ENCODE measurements at places on chromosomes 5 and 9.

- DNase-seq = peak; percentile 3
Measured at GRCh38 chr5:142874540-142874939, 104.4 kb downstream of the ARHGAP26 start.

DNA sequence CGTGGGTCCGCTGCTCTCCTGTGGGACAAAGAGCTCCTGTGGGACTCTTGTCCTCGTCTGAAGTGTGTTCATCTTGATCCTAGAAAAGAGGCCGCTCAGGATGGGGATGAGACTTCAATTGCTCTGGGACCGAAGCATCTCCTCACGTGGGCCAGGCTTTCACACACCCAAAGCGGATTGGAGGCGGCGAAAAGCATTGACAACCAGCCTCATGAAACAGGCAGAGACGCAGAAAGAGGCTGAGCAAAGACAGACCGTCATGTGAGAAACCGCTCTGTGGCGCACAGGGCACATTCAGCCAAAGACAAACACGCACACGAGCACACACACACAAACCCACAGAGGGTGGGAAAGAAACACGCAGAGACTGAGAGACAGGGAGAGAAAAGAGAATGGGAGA, 479.5 kb downstream of the SPATA31A7 start:
- no peak for DNase-seq

DNA sequence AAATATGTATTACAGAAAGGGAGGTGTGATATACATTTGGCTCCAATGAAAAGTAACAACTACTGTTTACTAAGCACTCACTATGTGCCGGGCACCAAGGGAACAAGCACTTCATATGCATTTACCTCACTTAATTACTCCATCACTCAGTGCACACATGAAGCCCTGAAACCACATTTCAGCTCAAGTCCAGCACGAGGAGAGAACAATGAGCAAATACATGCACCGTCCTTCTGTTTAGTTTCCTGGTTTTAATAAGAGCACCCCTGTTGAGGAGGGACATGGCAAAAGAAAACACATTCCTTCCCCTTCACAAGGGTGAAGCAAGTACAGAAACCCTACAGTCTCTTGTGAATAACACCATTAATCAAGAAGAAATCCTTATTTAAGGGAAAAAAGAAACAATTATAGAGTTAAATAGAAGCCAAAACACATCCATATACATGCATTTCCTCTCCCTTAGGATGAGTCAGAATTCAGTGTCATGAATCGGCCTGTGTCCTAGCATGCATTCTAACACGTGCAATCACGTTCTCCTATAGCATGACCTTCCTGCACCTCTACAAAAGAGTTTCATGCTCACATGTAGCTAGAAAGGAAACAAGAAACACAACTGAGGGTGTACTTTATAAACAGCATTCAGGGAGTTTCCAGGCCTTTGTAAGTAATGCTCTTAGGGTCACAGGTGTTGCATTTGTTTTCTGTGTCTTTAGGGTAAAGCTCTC, 411.6 kb downstream of the BNC2 start:
- no peak for DNase-seq

- peak; percentile 5 for DNase-seq
Measured at GRCh38 chr5:2375757-2376250, 375.7 kb downstream of the IRX2 start.

DNA sequence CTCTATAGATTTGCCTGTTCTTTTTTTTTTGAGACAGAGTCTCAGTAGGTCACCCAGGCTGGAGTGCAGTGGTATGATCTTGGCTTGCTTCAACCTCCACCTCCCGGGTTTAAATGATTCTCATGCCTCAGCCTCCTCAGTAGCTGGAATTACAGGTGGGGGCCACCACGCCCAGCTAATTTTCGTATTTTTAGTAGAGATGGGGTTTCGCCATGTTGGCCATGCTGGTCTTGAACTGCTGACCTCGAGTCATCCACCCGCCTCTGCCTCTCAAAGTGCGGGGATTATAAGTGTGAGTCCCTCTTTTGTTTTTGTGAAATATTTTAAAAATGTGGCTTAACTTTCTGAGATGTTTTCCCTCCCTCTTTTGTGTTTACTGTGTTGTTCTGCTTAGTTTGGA, 29.2 kb downstream of the HSPA4 start:
- DNase-seq = no peak

DNA sequence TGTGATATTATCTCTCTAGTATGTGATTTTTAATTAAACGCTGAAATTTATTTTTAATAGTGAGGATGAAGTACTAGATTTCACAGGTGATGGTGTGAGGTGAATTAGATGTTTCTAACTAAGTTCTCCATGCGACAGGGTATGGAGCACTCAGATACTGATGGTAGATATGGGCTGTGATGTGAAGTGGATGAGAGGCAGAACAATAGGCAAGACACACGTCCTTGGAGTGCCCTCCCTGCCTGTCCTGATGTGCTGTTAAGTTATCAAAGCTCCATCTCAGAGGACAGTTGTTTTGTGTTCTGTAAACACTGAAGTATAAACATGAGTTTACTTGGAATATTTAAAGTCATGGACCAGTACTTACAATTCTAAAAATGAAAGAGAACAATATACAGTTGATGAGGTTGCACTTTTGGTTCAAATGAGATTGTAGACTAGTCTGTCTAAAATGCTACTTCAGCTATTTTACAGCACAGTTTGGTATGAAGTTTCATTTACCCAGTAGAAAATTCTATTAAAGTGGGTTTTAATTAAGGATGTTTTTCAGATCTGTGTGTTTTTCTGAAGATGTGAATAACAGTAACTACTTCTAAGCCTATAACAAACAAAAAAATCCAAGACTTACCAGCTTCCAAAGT, 64.2 kb downstream of the C7 start:
- no peak for DNase-seq

- no peak for DNase-seq
Measured at GRCh38 chr9:96599298-96599697, 20.3 kb downstream of the CDC14B start.

- DNase-seq = no peak
Measured at GRCh38 chr5:32651638-32652037, 59.5 kb upstream of the NPR3 start.

DNA sequence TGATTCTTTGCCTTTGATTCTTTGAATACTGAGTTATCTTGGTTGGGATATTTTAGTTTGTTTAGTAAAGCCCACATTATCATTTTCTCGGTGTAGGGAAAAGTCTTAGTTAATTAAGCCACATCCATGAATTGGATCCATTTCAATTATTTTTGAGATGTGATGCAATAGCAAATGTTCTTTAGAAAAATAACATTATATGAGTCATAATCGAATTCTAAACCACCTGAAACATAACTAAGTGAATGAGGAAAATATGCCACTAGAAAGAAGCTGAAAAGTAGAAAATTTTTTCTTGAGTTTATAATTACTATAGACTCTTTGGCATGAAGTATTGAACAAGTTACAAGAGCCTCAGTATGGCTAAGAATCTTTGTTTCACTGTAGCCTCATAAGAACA, 17.5 kb upstream of the CCDC192 start:
- no peak for DNase-seq

DNA sequence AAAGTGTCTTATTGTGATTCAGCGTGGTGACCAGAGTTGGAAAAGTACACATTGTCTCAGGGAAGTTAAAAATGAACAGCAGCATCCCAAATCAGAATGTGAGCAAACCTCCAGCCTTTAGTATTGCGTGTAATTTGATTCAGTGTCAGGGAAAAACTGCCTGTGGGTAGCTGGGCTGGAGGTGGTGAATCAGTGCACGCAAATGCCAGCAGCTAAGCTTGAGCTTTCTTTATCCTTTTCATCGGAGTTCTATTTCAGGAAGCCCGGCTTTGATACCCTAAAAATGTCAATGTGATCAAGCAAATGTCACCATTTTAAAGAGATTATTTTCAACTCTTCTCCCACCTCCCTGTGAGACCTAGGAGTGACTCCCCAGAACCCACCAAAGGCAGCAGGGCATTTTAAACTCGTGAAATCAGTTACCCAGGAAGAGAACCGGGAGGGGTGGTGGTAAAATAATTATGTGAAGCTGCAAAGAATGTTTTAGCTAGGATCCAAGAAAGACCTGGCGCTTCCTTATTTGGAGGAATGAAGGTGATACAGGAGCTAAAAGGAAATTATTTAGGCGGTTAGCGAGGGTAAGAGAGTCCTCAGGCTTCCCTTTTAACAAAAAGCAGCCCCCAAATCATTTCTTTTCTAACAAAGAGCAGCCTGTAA, 25.7 kb upstream of the C5orf47 start:
- DNase-seq = no peak

- no peak for DNase-seq
Measured at GRCh38 chr5:144201588-144201987, 30.9 kb downstream of the KCTD16 start.

DNA sequence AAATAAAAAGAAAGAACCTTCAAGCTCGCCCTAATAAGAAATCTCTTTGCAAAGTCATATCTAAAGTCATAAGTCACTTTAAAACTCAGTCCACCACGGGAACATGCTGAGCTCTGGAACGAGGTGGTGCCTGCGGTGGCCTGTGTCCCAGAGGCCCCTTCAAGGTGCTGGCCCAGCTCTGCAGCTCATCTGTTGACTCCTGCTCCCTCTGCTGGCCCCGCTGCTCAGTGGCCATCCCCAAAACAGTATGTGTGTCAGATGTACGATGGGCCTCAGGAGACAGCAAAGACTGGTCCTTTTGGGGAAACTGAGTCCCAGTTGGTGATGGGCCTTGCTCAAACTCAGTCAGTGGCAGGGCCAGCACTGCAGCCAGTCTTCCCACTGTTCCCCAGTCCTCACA, 22.8 kb upstream of the FOXB2 start:
- DNase-seq = no peak

DNA sequence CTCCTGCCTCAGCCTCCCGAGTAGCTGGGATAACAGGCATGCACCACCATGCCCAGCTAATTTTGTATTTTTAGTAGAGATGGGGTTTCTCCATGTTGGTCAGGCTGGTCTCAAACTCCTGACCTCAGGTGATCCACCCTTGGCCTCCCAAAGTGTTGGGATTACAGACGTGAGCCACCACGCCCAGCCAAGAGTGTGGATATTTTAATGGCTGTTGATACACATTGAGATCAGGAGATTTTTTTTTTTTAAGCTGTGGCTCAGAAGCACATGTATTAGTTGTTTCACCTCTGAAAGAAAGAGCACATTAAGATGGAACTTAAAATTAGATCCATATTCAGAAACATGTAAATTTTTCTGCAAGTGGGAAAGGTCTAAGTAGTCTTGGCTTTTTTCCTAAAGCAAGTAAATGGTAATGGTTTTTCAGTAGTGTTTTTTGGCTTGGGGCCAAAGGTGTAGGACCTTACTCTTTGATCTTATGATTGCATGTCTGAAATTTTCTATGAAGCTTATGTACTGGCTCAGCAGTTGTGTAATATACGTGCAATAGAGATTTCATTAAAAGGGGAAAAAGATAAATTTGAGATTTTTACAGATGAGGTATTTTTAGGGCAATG, 9.9 kb downstream of the RBM27 start:
- DNase-seq = peak; percentile 71

GRCh38 chr5:177468329-177468684, 5.1 kb downstream of the DBN1 start:
- no peak for DNase-seq

DNA sequence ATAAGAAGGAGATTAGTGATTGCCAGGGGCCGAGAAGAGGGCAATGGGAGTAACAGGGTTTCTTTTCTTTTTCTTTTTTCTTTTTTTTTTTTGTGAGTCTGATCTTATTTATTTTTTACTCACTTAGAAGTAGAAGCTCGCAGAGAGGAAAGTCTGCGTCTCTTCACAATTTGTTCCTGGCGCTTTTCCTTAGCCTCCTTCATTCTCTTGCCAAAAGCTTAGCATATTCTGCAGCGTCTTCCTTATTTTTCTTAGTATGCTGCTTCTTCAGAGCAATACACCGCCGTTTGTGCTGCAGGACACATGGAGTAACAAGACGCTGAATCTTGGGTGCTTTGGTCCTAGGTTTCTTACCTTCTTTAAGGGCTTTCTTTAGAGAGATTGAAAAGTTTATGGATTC, 30.3 kb upstream of the DENND4C start:
- DNase-seq = no peak

DNA sequence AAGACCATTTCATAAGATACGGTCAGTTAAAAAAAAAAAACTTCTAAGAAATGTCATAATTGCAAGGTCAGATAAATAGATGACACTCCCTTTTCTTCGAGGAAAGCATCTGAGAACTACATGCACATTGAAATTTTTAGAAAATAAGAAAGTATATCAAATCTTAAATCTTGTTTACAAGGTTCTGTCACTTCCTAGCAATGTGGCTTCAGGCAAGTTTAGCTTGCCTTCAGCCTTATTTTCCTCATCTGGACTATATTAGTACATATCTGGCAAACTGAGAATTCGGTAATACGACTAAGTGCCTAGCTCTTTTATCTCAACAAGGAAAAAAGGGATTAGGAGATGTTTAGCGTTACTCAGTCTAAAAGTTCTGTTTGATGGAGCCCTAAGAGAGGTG, 32.5 kb upstream of the OR2K2 start:
- no peak for DNase-seq

- peak; percentile 72 for DNase-seq
Measured at GRCh38 chr5:90170261-90170660, 239.3 kb downstream of the CETN3 start.

DNA sequence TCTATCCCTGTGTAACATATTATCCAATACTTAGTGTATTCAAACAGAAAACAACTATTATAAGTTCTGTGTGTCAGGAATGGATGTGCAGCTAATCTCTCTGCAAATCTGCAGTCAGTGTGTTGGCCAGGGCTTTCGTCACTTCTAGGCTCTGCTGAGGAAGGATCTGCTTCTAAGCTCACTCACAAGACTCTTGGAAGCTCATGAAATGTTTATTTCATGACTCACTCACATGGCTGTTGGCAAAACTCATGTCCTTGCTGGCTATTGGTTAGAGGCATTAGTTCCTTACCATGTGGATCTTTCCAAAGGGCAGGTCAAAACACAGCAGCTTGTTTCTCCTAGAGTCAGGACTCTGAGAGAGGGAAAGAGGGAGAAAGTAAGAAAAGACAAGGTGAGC, 367.4 kb upstream of the SMARCA2 start:
- DNase-seq = no peak

- no peak for DNase-seq
Measured at GRCh38 chr5:101009758-101010519, 106.9 kb upstream of the ST8SIA4 start.

GRCh38 chr9:21802418-21803000, at the start of gene MTAP:
TSS of gene MTAP (plus strand) at chr9:21802636. CDS start at chr9:21802749, 113 bp downstream.
- DNase-seq = peak; percentile 90

GRCh38 chr5:152505442-152506042, 100.5 kb upstream of the NMUR2 start:
- peak; percentile 63 for DNase-seq

GRCh38 chr9:33250458-33250995, 10.6 kb downstream of the SPINK4 start:
- no peak for DNase-seq

- DNase-seq = no peak
Measured at GRCh38 chr5:33372721-33373472, 67.9 kb upstream of the TARS1 start.

GRCh38 chr5:180790524-180790923, 12.1 kb downstream of the MGAT1 start:
- DNase-seq = no peak

- no peak for DNase-seq
Measured at GRCh38 chr5:181181650-181182565, 23.1 kb downstream of the TRIM7 start.

GRCh38 chr9:116596646-116597045, 90.5 kb upstream of the TRIM32 start:
- DNase-seq = no peak

- DNase-seq = no peak
Measured at GRCh38 chr9:5870691-5871090, 20.0 kb upstream of the MLANA start.

GRCh38 chr9:84254972-84255371, 85.6 kb downstream of the SLC28A3 start:
- DNase-seq = no peak

- no peak for DNase-seq
Measured at GRCh38 chr9:127651697-127652610, 39.9 kb downstream of the STXBP1 start.

All from NCI-H1105 treated with DMSO at 0.1 percent for 48 hours (cell line).